ENCODE measurements at places on chromosomes 7 and 10.

- no peak for DNase-seq
Observed at GRCh38 chr10:4121502-4122380, 336.7 kb upstream of the KLF6 start.

- DNase-seq: no peak
Observed at GRCh38 chr7:31126976-31127375, 74.9 kb downstream of the ADCYAP1R1 start.

- no peak for DNase-seq
Observed at GRCh38 chr7:42494199-42494710, 257.2 kb upstream of the GLI3 start.

DNA sequence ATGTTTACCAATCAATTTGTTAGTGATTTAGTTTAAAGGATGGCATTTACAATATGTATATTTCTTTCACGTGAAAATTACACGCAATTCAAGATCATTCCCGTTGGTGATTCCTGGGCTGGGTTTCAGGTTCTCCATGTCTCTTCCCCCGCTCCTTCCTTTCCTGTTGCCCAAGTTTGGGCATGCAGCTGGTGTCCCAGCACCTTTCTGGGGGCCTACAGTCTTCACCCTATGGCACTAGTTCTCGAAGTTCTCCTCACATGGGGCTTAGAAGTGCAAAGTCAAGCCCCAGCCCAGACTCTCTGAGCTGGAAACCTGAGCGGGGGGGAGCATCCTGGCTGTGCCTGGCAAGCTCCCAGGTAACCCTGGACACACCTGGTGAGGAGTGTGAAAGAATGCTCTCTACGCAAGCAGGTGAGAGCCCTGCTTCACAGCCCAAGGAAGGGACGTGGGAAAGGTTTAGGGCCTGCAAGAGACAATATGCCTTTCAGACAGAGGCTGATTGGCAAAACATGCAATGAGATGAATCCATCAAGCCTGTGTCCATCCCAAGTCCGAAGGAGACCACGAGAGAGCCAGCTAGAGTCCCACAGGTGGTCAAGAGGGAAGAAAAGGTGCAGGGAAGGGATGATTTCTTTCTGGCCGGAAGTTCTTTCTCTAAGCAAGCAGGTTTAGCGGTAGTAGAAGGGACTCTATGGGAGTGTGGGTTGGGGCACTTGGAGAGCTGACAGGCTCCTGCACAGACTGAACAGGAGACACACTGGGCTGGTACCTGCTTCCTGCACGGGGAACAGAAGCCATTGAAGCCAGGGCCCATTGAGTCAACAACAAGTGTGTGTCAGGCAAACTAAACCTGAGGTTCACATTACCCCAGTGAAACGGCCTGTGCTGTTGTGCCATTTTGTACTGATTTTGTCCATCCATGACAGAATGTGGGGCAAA lies 131.1 kb downstream of the ADARB2 start:
- DNase-seq: no peak

- DNase-seq: no peak
Observed at GRCh38 chr10:114755537-114755936, 66.0 kb upstream of the FHIP2A start.

GRCh38 chr7:138125598-138126111 lies 49.4 kb downstream of the AKR1D1 start:
- peak; percentile 2 for DNase-seq

GRCh38 chr10:115932099-115932498 lies 340.9 kb downstream of the GFRA1 start:
- DNase-seq: no peak

DNA sequence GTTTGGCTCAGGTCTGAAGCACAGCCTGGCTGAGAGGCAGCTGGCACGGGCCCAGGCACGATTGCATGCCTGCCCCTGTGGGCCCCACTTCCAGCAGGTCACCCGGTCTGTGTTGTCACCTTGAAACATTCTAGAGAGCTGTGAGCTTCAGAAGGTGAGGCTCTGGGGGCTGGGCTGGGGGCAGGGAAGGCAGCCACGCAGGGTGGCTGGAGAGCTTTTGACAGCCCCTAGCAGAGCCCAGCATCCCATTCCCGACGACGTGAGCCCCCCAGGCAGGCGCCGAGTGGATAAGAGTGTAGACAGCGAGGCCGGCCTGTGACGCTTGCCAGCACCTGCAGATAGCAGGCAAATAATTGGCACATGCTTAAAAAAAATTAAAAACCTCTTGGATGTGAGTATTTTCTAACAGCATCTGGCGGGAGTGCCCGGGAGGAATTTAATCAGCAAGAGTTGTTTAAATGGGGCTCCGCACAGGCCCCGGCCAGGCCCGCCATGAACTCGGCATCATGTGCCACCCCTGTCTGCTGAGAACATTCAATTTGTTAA lies 212.0 kb upstream of the TBX20 start:
- DNase-seq: no peak

Data from GM12864 (cell line).